ENCODE measurements at places on chromosomes 5 and 9.

DNA sequence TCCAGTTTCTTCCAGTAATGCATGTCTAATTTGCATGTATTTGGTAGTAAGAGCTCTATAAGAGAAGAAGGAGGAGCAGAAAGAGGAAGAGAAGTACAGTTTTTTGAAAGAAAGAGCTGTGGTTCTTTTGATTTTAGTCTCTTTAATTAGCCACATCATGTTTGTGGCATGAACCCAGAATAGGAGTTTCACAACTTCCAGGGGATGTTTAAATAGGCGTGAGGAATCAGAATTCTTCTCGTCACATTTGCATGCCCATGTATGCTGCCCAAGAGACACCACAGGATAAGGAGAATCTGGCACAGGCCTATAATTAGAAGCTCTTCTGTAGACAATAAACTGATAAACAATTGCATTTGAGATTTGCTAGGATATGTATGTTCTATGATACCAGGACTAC, 78.7 kb downstream of the GAS1 start:
- DNase-seq, result no peak

- no peak for DNase-seq
These were observed 48.4 kb upstream of the GNE start for GRCh38 chr9:36306471-36307306.

GRCh38 chr9:131823701-131824146, 83.8 kb upstream of the RAPGEF1 start:
- no peak for DNase-seq

DNA sequence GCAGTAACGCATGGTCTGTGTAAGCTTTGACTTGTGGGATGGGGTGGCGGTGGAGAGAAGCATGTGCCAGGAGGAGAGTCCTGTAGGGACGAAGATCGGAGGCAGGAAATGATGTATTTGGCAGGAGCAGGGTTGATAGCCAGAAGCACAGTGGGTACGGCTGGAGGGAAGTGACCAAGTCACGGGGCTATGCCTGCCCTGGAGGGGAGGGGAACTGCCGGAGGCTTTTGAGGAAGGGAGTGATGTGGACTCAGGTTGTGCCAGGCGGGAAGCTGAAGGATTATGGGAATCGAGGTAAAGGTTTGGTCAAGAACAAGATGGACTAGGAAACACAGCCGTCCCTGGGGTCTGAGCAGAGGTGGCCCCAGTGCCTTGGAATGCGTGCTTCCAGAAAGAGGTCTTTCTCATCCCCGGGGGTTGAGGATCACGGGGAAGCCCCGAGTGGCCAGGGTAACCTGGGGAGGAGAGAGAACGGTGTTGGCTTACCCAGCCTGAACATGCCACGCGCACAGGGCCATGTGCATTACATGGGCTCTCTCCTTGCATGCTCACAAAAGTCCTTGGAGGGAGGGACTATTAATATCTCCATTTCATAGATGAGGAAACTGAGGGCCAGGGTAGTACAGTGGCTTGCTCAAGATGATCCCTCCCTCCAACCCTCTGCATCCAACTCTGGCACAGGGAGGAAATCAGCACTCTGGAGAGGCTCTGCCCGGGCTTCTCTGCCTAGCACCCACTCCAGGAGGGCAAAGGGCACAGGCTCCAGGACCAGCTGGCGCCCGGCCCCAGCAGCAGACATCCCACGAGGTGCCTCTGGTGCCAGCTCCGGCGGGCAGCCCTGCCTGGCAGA, 253.8 kb downstream of the PBX3 start:
- no peak for DNase-seq

DNA sequence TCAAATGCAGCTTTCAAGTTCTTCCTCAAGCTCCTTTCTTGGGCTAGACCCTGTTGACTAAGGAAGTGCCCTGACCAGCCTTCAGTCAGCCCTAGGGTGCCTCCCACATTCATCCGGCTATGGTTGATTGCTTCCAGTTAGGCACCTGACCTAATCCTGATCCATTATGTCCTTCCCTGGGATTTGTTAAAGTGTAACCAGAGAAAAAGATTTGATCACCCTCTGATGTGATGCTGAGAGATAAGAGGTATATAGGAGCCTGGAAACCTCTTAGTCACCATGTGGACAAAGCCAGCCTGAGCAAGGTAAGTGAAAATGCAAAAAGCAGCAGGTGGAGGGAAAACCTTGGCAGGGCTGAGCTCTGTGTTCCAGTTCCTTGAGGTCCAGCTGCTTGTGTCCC, 178.8 kb upstream of the ERCC6L2 start:
- DNase-seq, result no peak

- DNase-seq, result no peak
These were observed 215.7 kb upstream of the TBC1D2 start for GRCh38 chr9:98471185-98471584.

DNA sequence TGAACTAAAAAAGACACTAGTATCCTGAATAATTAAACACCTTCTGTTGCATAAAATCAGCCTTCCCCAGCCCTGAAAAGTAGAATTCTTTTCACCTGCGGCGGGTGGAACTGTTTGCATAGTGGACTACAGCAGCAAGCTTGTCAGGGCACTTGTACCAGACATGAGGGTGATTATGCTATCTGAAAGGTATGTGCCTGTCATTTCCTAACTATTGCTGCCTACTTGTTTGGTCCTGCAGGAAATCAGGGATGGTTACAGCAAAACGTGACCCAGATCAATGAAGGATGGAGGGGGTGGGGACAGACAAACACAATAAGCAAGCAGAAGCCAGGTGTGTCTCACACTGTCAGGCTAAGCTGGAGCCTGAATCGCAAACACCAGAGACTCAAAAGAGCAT, 385.6 kb downstream of the MLLT3 start:
- no peak for DNase-seq

GRCh38 chr9:93960971-93961841, 6.1 kb upstream of the BARX1 start:
- no peak for DNase-seq

DNA sequence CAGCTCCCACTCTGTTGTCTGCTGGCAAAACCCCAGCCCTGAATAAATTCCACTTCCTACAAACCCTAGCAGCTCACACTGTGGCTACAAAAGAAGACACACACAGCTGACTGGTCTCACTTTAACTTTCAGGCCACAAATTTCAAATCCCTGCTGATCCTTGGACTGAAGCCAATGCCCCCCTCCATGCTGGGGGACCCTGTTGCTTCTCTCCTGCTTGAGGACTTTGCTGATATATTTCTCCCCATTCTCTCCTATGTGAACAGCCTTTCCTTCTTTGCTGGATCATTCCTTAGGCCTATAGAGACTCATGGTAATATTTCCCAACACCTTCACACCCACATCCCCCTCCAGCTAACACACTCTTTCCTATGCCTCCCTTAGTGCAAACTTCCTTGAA, 79.6 kb upstream of the ADRA1B start:
- no peak for DNase-seq

GRCh38 chr5:5933651-5934050, 444.7 kb downstream of the MED10 start:
- no peak for DNase-seq

GRCh38 chr5:93250424-93250823, 330.6 kb downstream of the NR2F1-AS1 start:
- no peak for DNase-seq

DNA sequence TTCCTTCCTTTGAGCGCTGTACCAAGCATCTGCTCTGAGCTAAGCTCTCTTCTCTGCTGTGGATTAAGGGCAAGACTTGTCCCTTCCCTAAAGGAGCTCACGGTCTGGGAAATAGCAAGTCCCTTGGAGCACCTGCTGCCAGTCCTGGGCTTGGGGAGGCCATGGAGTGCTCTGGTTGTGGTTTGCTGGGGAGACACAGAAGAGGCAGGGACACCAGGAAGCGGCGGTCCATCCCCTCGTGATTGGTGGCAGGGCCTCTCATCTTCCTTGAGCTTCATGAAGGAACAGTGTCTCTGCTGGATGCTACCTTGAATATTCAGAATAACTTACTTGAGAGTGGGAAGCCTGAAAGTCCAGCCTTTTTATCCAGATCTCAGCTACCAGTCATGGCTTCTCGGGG, 35.3 kb downstream of the COL5A1 start:
- DNase-seq, result no peak

GRCh38 chr5:58683567-58683966, 100.7 kb downstream of the RAB3C start:
- DNase-seq, result no peak

- no peak for DNase-seq
These were observed 136.5 kb upstream of the C6 start for GRCh38 chr5:41349846-41350245.

- DNase-seq, result peak; percentile 85
These were observed 1.9 kb upstream of the CNTFR start for GRCh38 chr9:34591248-34591916.

DNA sequence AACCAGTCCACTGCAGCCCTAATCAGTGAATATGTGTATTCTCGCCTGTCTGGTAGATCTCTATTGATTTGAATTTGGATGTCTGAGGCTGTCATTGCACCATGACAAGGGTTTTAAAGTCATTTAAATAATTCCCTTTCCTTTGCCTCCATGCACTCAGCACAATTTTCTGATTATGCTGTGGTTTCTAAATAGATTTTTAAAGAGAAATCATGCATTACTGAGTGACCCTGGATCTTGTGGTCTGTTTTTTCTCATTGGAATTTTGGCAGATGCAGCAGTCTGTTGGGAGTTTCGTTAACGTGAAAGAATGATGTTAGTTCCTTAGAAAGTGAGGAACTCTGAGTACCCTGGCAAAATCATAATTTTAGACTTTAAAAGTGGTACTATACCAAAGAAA, 396.0 kb downstream of the LRRC70 start:
- no peak for DNase-seq

DNA sequence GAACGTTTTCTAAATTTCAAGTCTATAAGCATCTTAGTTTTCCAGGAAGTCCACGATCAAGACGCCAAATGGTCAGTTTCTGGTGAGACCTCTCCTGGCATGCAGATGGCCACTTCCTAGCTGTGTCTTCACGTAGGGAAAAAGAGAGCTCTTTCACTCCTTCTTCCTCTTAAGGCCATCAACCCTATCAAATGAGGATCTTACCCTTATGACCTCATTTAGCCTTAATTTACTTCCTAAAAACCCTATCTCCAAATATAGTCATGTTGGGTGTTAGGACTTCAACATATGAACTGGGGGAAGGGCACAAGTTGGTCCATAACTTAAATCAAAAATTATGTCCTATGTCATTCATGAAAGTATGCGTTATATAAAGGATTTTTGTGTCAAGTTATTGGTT, 229.5 kb downstream of the ARL15 start:
- no peak for DNase-seq

DNA sequence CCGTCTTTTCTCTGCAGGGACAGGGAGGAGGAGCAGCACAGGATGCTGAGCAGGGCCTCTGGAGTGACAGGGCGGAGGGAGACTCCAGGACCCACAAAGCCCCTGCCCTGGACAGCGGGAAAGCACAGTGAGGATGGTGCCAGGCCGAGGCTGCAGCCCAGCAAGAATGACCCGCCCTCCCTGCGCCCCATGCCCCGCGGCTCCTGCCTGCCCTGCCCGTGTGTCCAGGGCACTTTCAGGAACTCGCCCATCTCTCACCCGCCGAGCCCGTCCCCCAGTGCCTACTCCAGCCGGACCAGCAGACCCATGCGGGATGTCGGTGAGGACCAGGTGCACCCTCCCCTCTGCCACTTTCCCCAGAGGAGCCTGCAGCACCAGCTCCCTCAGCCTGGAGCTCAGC, 9.1 kb upstream of the EXOC3 start:
- DNase-seq, result no peak

- no peak for DNase-seq
These were observed 16.3 kb upstream of the PLEKHG4B start for GRCh38 chr5:75331-76320.

DNA sequence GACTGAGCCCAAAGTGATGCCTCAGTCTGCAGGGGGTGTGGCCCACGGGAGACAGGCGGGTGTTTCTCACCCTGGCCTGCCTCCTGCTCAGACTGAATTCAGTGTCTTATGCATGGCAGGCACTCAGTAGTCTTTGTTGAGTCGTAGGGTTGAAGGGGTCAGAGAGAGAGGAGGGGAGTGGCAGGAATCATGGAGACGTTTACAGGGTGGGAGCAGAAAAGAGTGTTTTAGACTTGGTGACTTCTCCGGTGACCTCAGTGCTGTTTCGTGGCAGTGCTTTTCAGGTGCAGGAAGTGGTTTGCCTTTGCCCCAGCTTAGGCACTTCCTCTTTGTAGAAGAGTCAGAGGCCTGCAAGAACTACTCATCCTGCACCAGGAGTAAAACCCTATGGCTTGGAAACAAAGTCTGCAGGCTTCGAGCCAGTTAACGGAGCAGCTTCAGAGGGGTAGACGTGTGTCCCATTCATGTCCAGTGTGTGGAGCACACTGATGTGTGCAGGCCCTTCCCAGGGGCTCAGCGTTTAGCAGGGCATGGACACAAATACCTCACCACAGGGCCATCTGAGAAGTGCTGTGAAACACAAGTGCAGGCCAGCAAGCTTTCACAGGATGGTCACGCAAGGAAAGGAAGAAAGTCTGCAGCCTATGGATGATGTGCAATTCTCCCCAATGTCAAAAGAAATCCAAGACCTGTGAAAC, 24.5 kb upstream of the SEMA4D start:
- DNase-seq, result peak; percentile 58

DNA sequence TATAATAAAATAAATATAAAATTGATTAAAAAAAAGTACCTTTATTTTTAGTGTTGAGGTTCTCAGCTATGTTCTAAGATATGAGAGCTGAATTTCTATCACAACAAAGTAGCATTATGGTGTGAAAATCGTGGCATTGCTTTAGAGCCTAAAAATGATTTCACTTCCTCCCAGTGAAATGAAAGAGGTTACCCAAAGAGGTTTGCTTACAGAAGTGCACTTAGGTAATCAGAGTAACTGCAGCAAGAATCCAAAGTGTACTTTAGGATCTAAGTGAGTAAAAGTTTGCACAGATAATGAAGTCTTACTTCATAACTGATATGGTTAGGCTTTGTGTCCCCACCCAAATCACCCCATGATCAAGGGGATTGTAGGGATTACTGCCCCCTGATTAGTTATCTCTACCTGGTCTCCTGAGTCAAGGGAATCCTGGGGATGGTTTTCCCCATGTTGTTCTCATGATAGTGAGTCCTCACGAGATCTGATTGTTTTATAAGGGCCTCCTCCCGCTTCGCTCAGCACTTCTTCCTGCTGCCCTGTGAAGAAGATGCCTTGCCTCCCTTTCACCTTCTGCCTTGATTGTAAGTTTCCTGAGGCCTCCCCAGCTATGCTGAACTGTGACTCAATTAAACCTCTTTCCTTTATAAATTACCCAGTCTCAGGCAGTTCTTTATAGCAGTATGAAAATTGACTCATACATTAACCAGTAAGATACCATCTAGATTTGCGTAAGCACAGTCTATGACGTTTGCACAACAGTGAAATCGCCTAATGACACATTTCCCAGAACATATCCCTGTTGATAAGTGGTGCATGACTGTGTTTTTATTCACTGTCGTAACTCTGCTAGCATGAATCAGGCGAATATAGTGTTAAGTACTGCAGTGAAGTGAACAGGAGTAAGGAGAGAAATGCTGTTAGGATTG, 40.3 kb upstream of the LRRC70 start:
- no peak for DNase-seq

- DNase-seq, result no peak
These were observed 43.9 kb downstream of the PCDH1 start for GRCh38 chr5:141834331-141834730.
